CD4-positive, alpha-beta T cell treated with Interleukin-21 for 1 hour (primary cell): ENCODE measurements at places on chromosomes 2 and 18.

GRCh38 chr2:233033672-233034071 is 1.2 kb downstream of the NEU2 start:
- no peak for DNase-seq

DNA sequence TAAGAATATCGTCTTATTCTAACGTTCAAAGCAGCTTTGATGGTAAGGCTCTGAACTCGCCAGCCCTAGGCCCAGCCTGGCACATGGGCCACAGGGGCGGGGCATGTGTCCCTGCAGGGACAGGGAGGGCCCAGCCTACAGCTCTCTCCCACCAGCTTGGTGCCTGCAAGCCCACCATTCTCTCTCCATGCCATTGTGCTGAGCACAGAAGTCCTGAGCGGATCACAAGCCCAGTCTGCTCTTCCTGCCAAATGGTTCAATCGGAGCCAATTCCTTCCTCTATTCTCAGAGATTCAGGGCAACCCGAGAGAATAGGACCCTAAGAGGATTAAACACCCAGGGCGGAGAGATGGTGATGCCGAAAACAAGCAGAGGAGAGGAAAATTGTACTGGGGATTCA is 50.3 kb upstream of the APCDD1 start:
- DNase-seq: no peak

- DNase-seq: no peak
Observed at GRCh38 chr2:237309011-237309410, 105.0 kb downstream of the COL6A3 start.

DNA sequence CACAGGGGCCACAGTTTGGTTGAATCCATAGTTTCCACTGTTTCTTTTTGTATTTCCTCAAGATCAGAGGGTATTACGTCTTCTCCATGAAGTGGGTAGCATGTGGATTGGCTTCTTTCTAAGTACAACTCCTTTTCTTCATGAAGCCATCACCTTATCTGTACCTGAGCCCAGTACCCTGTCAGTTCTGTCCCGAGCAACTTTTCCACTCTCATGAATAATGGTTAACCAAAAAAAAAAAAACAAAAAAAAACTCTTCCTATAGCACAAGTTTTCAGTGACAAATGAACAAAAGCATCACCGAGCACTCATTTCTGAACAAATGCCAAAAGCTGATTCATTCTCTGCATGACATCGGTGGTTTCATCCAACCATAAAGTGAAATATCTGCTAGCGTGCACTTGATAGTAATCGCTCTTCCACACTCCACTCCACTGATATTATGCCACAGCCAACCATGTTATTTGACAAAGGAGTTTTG is 53.0 kb upstream of the CCDC150 start:
- no peak for DNase-seq

DNA sequence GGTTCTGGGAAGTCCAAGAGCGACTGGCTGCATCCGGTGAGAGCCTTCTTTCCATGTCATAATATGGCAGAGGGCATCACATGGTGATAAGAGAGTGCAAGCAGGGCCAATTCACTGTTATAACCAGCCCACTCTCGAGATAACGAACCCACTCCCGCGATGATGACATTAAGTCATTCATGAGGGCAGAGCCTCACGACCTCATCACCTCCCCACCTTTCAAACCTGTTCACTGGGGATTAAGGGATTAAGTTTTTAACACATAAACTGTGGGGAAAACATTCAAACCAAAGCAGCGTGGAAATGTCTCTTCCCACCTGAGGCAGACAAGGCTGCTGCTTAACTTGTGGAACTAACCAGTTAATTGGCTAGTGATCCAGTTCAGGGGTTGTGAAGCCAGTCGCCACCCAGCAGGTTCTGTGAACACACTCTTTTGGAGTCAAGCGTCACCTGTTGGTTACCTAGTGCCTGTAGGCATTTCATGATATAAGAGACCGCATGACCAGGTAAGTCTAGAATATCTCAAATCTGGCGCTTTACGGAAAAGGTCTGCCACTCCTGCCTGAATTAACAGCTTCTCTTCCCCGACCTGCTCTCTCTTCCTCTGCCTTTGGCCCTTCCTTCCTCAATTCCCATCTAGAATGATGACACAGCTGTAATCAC is 54.3 kb downstream of the EDAR start:
- no peak for DNase-seq

- DNase-seq: peak; percentile 53
Observed at GRCh38 chr2:149561309-149561926, 26.2 kb downstream of the MMADHC start.

DNA sequence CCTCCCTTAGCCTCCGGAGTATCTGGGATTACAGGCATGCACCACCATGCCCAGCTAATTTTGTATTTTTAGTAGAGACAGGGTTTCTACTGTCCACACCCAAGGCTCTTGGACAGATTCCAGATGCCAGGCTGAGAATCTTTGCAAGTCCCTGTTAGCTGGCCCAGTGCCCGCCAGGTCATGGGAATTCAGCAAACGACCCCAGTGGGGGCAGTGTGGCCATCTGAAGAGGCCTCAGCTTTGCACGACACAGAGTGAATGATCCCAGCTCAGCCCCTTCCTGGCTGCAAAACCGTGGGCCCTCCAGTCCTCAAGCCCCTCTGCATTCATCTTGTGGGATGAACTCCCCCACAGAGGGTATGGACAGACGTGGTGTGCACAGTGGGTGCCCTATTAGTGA is 179.5 kb upstream of the ID2 start:
- no peak for DNase-seq

- no peak for DNase-seq
Observed at GRCh38 chr2:33525666-33526065, 49.2 kb downstream of the RASGRP3 start.

GRCh38 chr2:110768591-110768990 is 36.2 kb downstream of the ACOXL start:
- no peak for DNase-seq

DNA sequence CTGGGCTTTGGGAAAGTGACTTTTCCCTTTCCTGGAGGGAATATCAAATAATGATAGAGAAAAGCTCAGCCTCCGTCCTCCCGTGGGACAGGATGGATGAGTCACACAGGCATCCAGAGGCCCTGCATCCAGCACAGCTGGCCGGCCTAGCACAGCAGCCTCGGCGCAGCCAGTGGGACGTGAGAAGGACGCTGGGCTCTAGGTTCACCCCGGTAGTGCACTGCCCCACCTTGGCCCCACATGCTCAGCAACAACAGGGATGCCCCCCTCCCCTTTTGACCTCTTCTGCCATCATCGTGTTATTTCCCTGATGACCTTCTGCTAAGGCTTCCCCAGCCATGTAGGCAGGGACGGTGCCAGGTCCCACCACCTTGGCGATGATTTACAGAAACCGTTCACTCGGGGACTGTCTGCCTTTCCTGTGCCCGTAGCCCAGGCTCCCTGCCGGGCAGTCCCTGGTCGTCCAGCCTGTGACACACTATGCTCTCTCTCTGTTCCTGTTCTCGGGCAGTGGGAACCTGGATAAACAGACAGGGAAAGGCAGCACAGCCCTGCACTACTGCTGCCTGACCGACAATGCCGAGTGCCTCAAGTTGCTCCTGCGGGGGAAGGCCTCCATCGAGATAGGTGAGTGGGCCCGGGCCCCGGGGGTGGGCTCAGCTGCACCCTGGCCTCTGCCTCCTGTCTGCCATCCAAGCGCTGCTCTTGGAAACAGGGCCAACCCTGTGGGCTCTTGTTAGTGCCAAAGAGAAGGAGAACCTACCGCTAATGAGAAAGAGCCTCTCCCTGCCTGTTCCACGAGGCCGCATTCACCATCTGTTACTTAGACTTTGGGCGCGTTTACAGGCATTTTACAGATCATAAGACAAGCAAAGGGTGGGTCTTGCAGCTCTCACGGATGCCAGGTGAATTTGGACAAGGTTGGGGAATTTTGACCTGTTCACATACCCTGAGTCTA is 44.6 kb downstream of the ITGB1BP1 start:
- DNase-seq: no peak

DNA sequence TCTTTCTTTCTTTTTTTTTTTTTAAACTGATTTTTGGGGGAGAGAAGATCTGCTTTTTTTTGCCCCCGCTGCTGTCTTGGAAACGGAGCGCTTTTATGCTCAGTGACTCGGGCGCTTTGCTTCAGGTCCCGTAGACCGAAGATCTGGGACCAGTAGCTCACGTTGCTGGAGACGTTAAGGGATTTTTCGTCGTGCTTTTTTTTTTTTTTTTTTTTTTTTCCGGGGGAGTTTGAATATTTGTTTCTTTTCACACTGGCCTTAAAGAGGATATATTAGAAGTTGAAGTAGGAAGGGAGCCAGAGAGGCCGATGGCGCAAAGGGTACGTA is 587 bp downstream of the MEIS1 start:
- DNase-seq: no peak

GRCh38 chr2:39464864-39465263 is 27.8 kb upstream of the MAP4K3 start:
- no peak for DNase-seq
